Body of pancreas (tissue), 4 donors: ENCODE measurements at places on chromosomes 3 and 15. TPM values are rescaled to one million over a fixed set of nuclear protein-coding genes. Genes with fewer than 3 reads are reported as not detected.

Gene CMTM7
- 23.3 TPM for total RNA-seq

- H3K4me1 ChIP-seq: peaks cover 37% of the 10 kb centered on the region
- peak overlapping the region; percentile 59 for H3K4me3 ChIP-seq
- DNase-seq: peak; percentile 60
- no peaks in the 10 kb centered on the region for H3K36me3 ChIP-seq
Observed at GRCh38 chr15:31392761-31393401, 66.2 kb downstream of the KLF13 start.

DNA sequence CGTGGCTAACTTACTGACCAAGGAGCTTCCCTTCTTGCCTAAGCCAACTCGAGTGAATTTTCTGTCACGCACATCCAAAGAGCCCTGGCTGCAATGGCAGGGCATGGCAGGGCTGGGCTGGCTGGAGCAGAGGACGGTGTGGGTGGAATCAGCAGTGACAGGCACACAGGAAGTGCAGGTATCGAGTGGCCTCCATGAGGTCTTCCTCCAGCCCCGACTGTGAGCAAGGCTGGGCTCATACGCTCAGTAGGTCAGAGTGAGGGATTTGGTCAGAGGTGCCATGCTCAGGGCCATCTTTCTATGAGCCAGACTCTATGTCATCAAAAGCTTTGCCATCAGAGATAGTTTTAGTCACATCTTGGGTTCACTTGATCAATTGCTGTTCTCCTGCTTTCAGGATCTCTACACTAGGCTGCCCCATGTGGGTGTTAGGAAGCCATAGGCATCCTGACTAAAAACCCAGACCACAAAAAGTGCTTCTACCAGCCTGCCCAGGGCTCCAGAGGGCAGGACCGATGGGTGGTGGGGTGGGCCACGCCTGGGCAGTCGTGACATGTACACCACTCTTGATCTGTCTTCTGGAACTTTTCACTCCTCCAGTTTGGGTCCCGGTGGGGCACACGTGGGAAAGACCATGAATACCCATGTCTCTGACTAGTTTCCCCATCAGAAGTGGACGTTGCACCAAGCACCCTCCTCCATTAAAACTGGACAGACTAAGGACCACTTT, 22.6 kb upstream of the COMMD4 start:
- H3K36me3 ChIP-seq: no peaks in the 10 kb centered on the region
- no peaks in the 10 kb centered on the region for H3K4me1 ChIP-seq
- H3K27me3 ChIP-seq: peaks cover 4% of the 10 kb centered on the region
- H3K4me3 ChIP-seq: no peak overlapping the region
- DNase-seq: no peak

DNA sequence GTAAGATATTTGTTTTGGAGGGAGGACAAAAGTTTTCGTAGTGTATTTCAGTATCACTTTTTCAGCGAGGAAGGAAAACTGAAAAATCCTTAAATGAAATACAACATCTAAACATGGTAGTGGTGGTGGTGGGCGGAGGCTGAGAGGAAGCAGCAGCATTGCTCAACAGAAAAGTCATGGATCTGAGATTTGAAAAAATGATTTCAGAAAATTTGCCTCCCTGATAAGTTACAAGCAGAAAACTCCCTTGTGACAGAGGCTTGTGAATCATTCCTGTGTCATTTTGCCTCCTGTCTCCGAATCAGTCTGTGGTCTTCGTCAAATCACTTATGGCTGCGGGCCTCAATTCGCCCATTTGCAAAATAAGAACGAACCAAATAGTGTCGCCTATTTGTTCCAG, 965 bp upstream of the CRBN start:
- H3K36me3 ChIP-seq: no peaks in the 10 kb centered on the region
- peaks cover 19% of the 10 kb centered on the region for H3K4me1 ChIP-seq
- no peak for DNase-seq
- no peak overlapping the region for H3K4me3 ChIP-seq

DNA sequence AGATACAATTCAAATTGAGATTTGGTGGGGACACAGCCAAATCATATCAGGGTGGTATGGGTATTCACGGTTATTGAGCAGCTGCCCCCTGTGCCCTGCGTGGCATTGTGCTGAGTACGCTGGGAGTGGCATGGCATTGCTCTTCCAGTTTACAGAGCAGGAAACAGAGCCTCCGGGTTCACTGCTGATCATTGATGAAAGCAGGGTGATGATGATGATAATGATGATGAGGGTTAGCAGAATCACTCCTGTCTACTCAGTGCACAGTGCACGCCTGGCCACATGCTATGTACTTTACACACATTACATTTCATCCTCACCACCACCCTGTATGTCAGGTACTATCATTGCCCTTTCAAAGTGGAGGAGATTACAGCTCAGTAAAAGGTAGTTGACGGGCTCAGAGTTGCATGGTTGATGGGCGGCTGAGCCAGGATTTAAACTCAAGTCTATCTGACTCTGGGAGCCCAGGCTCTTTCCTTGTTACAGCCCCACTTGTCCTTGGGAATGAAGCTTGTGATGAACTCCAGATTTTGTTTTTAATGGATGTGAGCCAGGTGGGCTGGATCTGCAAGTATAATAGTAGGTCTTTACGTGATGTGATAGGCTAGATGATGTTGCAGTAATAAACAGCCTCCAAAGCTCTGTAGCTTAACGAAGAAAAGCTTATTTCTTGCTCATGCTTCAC, 87.6 kb upstream of the MYZAP start:
- H3K36me3 ChIP-seq: no peaks in the 10 kb centered on the region
- H3K4me1 ChIP-seq: peaks cover 99% of the 10 kb centered on the region
- H3K27me3 ChIP-seq: no peaks in the 10 kb centered on the region
- peak overlapping the region; percentile 81 for H3K27ac ChIP-seq
- H3K4me3 ChIP-seq: no peak overlapping the region
- DNase-seq: peak; percentile 54
